D721Med (cell line): ENCODE measurements at places on chromosomes 5 and 9.

GRCh38 chr9:18585996-18586395, 112.0 kb downstream of the ADAMTSL1 start:
- no peak for DNase-seq

DNA sequence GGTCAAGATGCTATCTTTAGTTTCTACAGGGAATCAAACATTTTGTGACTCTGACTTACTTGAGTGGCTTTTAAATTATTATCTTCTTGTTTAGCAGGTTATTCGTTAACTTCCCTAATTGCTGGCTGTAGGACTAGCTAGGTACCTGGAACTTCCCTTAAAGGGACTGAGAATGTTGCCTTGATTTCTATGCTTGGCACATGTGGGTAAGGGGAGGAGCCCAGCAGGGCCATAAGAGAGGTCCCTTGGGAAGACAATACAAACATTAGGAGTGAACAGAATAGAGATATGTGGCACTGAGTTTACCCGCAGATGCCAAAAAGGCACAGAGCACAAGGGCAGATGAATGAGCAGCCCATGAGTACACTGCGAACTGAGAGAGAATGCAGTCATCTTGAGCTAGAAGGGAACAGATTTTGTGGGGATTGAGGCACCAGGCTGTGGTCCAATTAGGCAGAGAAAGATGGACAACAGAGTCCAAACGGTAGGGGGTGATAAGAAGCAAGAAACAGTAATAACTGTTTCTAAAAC, 9.8 kb downstream of the CKMT2 start:
- no peak for DNase-seq

DNA sequence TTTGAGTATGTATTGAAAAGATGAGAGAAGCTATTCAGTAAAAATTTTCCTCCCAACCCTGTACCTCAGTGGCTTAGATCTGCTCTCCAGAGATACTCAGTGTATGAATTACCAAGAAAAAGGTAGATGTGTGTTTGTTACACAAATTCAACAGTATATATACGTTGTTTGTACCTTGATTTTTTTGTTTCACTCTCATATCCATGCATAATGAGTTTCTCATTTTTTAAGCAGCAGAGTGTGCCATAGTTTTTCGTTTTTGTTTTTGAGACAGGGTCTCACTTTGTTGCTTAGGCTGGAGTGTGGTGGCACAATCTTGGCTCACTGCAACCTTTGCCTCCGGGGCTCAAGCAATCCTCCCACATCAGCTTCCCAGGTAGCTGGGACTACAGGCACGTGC, 77.7 kb downstream of the RAB24 start:
- DNase-seq, result no peak

DNA sequence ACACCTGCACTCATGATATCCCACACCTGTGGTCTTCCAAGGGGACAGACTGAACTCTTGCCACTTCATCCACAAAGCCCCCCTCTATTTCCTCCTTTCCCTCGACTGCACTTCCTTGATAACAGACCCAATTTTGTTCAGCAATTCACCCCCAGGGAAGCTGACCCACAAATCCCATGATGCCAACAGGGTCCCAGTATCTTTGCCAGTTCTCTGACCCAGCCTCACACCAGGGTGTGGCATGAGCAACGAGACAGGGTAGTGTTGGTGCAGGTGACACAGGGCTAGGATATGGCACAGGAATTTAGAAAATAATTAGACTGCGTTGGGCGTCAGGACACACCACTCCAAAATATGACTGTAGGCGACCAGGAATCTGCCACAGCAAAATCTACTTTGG, 30.2 kb upstream of the KCNIP1 start:
- no peak for DNase-seq

DNA sequence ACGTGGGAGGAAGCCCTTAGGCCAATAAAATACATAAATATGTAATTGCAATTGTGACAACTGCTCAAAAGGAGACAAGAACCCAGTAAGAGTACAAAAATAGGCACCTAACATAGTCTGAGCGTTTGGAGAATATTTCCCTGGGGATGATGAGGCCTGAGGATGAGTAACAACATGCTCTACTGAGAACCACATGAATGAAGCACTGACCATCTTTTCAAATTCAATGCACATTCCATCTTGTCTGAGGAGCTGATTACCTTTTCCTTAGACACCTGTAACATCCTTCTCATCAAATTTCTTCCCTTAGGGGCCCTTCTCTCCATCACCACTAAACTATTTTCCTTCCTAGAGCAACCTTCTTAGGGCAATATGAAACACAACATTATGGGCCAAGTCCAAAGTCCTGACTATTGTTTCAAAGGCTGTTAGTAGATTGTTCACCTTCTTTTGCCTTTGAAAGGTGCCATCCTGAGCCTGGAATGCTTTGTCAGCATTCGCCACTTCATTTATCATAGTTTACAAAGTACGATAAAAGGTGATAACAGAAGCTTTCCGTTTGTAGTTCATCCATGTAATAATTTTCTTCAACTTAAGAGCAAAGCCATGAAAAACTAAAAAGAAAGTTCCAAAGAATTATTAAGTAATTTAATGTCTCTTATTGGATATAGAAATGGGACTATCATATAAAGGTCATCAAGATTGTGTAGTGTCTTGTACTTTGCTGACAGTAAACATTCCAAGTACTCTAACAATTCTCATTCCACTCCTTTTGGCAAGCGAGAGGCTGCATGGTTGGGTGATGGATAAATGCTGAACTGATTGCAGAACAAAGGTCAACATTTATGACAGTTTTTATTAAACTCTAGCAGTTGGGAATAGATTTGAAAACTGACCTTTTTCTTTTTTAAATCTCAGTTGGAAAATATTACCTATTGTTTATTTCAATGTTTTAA, 471.3 kb downstream of the PDE4D start:
- DNase-seq, result no peak

DNA sequence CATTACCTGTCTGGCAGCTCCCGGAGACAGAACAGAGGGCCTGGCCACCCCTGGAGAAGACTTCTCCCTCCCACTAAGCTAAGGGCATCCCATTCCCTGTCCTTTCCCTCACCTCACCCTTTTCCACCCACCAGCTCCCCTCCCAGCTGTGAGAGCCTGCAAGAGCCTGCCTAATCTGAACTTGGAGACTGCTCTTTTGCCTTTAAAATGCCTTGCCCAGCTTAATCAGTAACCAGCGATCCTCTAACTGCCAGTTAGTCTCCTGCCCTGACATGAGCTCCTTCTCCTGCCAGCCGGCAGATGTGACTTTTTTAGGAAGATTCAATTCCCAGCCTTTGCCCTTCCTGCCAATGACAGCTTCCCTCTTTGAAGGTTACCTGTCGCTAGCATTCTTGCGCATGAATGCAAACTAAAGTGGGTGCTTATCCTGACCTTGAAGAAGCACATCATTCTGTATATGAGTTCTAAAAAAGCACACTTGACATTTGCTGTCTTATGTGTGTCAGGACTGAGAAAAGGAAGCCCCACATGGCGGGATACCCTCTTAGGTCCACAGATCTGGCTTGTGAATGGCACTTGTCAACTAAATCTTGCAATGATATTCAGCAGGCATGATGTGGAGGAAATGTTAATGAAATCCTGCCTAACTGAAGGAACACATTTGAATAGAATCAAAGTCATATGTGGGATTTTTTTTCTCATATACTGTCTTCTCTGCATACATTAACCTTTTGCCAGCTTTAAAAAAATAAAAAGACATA, 411.2 kb upstream of the SLC30A5 start:
- no peak for DNase-seq

- no peak for DNase-seq
These were observed 57.3 kb upstream of the HSPB3 start for GRCh38 chr5:54398191-54398590.

- no peak for DNase-seq
These were observed 9.5 kb downstream of the MTRR start for GRCh38 chr5:7878381-7878873.

GRCh38 chr5:1174122-1174936, 27.1 kb upstream of the SLC6A19 start:
- no peak for DNase-seq

GRCh38 chr9:76433836-76434235, 25.1 kb upstream of the GCNT1 start:
- no peak for DNase-seq

DNA sequence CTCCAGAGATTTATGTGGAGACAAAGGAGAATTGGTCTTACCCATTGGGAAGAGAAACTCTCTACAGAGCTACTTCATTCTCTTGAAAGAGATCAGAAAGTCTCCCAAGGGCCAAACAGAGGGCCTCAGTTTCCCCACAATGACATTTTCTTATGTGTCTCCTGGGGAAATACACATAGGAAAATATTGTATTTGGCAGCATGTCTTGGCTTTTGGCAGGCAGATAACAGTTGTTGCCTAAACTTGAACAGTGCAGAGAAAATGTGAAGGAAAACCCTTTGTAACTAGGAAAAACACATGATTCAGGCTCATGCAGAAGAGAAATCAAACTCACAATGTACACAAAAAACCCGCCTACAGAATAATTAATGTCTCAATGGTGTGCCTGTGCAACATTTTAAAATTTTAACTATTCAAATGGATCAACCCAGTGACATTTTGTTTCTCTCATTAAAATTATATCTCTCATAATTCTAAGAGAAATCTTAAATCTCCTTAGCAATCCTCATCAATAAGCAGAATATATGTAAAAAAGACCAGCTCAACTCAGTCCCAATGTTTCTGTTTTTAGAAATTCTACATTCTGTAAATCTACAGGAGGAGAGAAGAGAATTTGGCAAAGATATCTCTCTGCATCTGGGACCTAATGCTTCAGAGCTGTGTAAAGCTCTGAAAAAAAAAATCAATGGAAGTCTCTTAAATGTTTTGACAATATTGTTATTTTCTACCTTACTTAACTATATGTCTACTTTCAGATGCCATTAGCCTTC, 205.1 kb downstream of the ADAMTSL1 start:
- no peak for DNase-seq

- no peak for DNase-seq
These were observed 130.0 kb downstream of the CACNA1B start for GRCh38 chr9:138007566-138007917.

DNA sequence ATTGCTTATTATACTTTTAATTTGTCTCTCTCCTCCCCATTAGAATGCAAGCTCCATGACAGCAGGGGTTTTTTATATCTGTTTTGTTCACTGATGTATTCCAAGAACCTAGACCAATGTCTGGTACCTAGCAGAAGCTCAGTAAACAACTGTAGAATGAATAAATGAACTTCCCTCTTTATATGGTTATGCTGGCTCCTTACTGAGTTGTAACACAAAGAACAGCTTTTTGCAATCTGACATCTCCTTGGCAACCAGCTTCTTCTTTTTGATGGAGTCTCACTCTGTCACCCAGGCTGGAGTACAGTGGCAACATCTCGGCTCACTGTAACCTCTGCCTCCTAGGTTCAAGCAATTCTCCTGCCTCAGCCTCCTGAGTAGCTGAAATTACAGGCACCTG, 13.6 kb downstream of the TRMO start:
- no peak for DNase-seq

DNA sequence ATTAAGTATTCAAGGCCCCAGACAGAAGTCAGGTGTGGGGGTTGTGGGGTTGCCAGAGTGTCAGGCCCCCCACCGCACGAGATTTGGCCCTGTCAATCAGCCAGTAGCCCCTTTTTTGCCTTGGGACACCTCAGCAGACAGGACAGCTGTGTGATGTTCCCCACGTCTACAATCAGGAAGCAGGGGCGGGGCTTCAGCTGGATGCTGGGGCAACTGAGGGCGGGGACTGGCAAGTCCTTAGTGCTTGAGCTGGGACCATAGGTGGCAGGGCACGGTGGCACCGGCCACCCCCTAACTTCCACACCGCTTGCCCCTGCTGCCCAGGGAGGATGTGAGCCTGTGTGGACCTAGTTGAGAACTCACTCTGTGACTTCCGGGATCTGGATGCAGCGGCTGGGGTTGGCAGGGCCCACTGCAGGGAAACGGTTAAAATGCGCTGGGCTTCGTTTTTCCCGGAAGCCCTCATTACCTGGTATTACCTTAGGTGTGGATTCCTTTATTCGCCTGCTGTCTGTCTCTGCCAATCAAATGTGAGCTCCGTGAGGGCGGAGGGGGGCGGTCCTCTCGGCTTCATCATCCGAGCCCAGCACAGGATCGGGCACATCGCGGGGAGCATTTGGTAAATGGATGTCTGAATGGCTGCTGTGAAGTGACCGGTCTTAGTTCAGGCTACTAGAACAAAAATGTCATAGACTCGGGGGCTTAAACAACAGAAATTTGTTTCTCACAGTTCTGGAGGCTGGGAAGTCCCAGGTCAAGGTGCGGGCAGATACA, 7.5 kb upstream of the GTF3C5 start:
- DNase-seq, result no peak

DNA sequence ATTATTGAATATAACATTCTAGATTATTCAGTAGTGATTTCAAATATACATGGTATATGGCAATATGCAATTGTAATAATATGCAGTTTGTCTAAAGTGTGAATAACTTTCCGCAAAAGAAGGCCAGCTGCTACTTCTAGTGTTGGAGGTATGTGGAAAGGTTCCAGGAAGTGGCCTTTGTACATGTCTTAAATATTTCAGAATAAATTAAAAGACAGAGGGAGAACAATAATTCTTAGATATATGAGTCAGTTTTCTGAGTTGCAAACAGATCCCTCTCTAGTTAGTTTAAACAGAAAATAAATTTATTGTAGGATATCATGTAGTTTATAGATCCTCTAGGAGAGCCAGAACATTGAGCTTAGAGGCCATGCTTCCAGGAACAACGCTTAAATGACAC, 210.8 kb upstream of the ELL2 start:
- DNase-seq, result no peak

DNA sequence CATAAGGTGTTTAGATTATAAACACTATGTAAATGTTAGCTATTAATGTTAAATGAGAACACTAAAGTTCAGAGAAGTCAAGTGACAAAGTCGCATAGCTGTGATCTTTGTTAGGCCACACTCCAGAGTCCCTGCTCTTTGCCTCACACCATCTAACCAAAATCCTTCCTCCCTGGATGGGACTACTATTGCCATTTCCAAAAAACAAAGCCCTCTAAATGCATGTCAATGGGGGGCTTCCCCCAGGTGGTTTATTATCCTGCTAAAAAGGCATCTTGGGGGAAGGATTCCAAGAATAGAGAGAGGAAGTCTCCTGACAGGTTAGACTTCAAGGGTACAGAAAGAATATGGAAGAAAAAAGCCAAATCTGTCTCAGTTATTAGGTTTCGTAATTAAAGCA, 10.4 kb downstream of the NR6A1 start:
- DNase-seq, result no peak

- DNase-seq, result no peak
These were observed 29.6 kb upstream of the UBAC1 start for GRCh38 chr9:135990468-135991429.

- no peak for DNase-seq
These were observed 108.9 kb downstream of the CACNA1B start for GRCh38 chr9:137986268-137987099.

GRCh38 chr9:34568774-34569173, 20.8 kb downstream of the CNTFR start:
- no peak for DNase-seq

- no peak for DNase-seq
These were observed at the start of gene SLIT3 for GRCh38 chr5:169300468-169301385. TSS of gene SLIT3 (minus strand) at chr5:169301139. CDS start at chr5:169300709, 430 bp downstream.
